ENCODE measurements at places on chromosomes 12 and 14.

DNA sequence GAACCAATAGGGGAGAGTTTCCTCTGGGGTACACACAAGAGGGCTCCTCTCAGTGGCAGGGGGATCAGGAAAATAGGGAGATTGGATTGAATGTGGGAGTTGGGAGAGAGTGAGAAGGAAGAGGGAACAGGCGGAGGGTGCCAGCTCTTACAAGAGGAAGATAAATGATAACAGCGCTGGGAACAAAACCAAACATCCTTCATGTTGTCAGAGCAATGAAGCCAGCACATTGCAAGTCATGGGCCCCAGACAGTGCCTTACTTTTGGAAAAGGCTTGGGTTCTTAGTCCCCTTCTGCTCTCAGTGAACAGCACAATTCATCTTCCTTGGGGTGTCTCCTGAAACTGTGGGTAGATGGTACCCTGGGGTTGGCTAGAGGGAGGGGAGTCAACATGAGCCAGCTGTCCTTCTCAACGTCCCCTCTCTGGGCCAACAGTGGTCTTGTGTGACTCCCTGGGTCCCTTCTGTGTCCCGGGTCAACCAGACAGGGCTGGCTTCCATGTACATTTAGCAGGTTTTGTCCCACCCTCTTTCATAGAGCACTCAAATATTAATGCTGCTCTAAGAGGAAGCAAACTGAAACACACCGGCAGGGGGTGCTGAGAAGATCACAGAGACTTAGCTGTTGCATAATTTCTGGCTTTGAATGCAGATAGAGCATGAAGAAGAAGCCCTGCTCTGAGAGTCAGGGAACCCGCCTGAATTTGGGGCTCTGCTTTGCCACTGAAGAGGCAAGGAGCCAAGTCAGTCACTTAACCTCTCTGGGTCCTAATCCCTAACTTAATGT is 138.5 kb downstream of the ESRRB start:
- DNase-seq = no peak

GRCh38 chr12:52061470-52062166 is 8.2 kb upstream of the ATG101 start:
- no peak for DNase-seq

GRCh38 chr12:76518699-76519098 is 40.9 kb downstream of the OSBPL8 start:
- DNase-seq = no peak

DNA sequence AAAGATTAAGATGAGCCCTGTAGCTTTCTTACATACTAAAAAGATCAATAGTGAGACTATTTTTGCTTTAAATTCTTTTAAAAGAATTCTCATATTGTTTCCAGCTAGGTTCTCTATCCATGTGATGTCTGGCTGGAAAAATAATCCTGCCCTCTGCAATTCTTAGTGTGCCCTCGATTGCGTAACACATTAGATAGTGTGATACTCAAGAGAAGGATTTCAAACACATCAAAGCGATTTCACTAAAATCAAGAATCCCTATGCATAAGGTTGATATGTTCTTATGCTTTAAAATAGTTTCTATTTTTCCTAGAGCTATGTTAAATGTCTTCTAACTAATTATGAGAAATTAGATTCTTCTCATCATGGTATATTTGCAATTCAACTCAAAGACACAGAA is 127.3 kb upstream of the PLEKHA5 start:
- no peak for DNase-seq

GRCh38 chr14:65229748-65230728 is 127.7 kb upstream of the MAX start:
- no peak for DNase-seq

DNA sequence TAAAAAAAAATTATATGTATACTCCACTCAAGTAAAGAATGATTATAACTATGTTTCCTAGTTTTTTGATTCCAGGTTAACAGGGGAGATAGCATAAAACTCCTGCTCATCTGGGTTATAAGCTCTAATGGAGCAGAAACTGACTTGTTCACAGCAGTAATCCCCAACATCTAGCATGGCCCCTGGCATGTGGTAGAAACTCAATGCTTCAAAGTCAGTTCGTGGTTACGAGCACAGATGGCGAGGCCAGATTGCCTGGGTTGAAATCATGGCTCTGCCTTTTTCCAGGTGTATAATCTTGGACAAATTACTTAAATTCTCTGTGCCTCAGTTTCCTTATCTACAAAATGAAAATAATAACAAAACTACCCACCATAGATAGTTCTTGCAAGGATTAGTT is 183.8 kb downstream of the TTC7B start:
- no peak for DNase-seq

DNA sequence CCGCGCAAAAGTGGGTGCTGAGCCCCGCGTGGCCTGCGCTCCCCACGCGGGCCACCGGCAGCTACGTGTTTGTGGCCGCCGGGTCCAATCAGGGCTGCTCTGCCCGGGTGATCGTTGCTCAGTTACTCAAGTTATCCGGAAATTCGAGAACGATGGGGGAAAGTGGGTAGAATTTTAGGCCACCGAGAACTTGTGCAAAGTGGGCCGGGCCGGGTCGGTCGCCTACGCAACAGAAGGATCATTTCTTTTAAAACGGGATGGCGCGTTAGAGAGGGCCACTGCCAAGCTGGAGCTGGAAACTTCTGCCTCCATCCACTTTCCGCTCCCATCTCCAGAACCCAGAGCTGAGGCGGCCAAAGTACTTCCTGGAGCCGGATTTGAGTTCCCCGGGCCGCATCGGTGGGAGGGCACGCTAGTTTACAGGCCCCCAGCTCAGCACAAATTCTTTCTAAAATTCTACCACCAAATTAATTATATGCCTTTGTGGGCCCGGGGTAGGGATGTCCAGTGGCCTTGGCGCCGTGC is 3.5 kb downstream of the RFX4 start:
- no peak for DNase-seq

DNA sequence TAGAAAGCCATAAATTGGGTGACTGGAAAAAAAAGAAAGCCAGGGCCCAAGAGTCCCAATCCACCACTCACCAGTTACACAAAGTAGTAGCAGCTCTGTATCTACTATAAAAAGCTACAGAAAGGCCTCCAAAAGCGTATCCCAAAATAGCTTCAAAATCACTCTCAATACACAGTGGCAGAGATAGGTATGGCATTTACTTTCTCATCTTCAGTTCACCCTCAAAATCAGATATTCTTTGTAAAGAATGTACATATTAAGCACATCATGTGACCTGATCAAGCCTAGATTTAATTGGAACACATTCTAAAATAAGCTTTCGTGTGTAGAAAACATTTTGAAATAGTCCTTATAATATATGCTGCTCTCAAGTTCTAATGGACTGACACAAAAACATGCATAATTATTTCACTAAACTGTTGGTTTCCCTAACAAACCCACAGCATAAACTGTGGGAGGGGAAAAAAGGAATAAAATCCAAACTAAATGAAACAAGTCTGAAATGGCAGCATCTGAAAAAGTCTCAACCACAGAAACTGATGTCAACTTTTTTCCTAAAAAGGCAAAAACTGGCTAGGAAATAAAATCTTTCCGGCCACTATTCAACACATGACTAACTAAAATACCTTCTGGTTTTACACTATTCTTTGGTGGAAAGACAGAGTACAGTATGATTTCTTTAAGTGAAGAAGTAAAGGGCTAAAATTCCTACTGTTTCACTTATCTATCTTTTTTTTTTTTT is 25.9 kb downstream of the UBE2N start:
- no peak for DNase-seq

DNA sequence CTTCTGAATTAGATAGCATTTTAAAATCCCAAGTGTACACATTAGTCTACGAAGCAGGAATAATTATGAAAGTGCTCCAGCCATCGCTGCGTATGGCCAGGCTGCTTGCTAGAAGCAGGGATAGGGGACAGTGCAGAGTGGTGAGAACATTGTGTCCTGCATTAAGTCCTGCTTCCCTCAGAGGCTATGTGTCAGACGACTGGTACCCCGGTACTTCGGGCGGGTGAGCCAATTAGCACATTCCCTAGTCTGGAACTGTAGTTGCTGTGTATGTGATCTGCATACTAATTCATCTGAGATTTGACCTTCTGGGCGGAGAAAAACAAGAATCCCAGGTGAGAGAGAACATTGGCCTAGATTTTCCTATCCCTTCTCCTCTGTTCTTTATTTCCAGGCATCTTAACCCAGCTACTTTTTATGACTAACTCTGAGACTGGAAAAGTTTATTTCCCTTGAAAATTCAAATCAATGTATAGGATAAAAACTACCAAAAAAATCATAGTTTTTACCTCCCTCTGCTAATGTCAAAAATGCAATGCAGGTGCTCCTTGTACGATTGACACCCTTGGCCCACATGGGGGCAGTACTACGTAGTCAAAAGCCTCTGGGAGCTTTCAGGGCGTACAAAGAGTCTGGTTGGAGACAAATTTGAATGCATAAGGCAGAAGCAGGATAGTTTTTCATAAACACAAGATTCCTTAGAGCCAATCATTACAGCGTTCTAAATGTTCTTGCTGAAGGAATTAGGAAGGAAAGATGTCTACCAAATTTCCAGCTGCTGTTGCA is 764.3 kb downstream of the NOVA1 start:
- DNase-seq = no peak

DNA sequence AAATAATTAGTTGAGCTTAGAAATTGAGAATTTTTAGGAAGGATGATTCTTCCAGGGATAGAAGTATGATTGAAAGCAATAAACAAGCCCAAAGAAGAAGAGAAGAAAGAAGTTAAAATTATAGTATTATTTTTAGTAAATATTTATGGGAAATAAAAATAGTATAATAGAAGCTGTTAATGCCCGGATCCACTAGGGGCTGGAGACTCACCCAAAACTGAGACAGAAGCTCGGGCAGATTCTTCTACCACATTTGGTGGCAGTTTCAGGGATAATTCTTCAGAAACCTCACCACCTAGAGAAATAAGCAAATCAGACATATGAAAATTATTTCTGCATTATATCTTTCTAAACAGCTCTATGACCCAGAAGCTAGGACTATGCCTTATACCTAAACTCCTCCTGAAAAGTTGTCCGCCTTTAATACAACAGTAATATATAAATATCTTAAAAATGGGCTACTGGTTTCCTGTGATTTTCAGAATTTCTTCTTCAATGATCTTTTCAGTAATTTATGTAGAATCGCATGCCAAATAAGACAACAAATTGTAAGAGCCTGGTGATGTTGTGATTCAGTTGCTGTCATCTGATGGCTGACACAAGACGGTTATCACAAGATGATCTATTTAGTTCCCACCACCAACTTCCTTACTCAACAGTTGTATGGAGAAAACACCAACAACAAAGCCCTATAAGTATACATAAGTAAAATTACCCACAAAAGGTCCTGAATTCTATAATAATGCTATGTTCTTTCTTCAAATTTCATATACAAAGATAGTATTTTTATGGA is 35.6 kb downstream of the A2M start:
- no peak for DNase-seq

- DNase-seq = no peak
Observed at GRCh38 chr14:36508418-36509068, 11.5 kb downstream of the NKX2-1 start.

DNA sequence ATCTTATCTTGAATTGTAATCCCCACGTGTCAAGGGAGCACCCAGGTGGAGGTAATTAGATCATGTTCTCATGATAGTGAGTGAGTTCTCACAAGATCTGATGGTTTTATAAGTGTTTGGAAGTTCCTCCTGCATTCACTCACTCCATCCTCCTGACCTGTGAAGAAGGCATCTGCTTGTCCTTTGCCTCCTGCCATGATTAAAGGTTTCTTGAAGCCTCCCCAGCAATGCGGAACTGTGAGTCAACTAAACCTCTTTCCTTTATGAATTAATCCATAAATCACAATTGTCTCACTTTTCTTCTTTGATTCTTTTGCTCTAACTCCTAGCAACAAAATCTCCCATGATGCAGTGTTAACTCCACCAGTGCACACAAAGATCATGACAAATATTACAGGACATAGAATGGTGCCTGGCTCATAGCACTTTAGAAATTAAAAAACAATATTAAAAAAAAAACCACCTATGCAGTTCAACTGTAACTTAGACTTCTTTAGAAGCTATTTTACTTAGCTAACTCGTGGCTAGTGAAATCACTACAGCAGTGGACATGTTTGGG is 37.6 kb upstream of the MGAT4C start:
- no peak for DNase-seq

DNA sequence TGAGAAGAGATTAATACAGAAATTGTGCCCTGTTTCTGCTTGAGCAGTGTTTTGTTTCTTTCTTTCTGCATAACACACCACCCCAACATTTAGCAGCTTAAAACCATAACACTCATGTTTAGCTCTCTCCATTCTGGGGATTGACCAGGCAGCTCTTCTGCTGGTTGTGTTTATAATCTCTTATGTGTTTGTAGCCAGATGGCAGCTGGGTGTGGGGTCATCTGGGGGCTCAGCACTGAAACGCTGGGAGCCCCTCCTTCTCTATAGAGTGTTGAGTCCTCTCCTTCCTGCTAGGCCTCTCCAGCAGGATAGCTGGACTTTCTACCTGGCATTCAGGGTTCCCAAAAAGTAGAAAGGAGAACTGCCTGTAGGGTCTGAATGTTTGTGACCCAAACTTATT is 270.6 kb downstream of the TTC8 start:
- DNase-seq = no peak

GRCh38 chr12:89405626-89406345 is 53.5 kb upstream of the DUSP6 start:
- DNase-seq = no peak

- DNase-seq = no peak
Observed at GRCh38 chr12:26402648-26403047, 207.3 kb downstream of the SSPN start.

GRCh38 chr12:49917166-49917787 is 13.6 kb upstream of the FAIM2 start:
- no peak for DNase-seq

- no peak for DNase-seq
Observed at GRCh38 chr12:1355396-1355795, 239.0 kb downstream of the FBXL14 start.

DNA sequence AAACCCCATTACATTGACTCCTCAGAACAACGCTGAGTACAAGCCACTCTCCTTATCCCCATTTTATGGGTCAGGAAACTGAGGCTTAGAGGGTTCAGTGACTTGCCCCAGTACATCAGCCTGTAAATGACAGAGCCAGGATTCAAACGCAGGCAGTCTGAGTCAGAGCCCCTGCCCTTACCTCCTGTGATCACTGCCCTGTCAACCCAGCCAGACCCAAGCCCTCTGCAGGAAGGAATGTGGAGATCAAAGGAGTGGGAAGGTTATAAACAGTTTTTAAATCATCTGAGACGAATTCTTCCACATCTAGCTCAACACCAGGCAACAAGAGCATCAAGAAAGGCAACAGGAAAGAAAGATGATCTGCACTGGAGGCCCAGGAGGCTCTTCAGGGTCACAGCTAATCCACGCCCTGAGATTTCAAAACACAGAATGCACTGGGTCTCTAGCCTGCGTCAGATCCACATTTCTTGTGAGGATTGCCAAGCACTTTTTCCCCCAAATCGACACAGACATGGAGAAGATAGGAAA is 38.5 kb downstream of the SPTB start:
- DNase-seq = no peak

GRCh38 chr12:59084511-59085375 is 164.4 kb upstream of the LRIG3 start:
- no peak for DNase-seq

DNA sequence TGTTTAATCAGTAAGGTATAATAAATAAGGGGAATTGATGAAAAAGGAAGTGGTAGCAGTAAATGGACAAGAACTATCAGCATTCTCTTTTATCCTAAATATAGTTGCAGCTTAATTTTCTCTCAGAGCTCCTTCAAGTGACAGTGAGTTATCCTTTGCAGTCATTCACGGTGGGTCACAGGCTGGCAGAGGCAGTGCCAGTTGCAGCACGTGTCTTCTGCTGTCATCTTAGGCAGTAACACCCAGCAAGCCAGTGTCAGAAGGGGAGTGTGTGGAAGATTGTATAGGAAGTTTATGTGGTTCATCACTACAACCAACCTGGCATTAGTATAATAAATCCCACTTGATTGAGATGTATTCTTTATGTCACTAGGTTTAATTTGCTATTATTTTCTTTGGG is 170.0 kb downstream of the CCDC91 start:
- DNase-seq = no peak

Measured in activated CD4-positive, CD25-positive, alpha-beta regulatory T cell treated with anti-CD3 and anti-CD28 coated beads, Interleukin-2, amount 50 U/mL, for 16 hours (primary cell).